ENCODE measurements at places on chromosomes 7 and 10. TPM values are rescaled to one million over a fixed set of nuclear protein-coding genes. Genes with fewer than 3 reads are reported as not detected.

FOXI2 gene
- total RNA-seq: not detected

LANCL2 gene
- total RNA-seq: 20.3 TPM

LIPF gene
- not detected for total RNA-seq

MOGAT3 gene
- total RNA-seq: not detected

GIMAP8 gene
- not detected for total RNA-seq

MYH16 gene
- total RNA-seq: 0.09 TPM

STEAP2 gene
- total RNA-seq: 7.8 TPM

TPK1 gene
- 37.9 TPM for total RNA-seq

SUN3 gene
- total RNA-seq: not detected

MSMB gene
- not detected for total RNA-seq

HABP2 gene
- total RNA-seq: 0.72 TPM

GPC2 gene
- total RNA-seq: 1.4 TPM

SYT15 gene
- total RNA-seq: not detected

CWF19L1 gene
- 28.5 TPM for total RNA-seq

ITGB1 gene
- total RNA-seq: 953 TPM

TTYH3 gene
- 34.7 TPM for total RNA-seq

LIPJ gene
- total RNA-seq: not detected

OR2A1 gene
- not detected for total RNA-seq

EPHB4 gene
- total RNA-seq: 43.6 TPM

ITPRID1 gene
- not detected for total RNA-seq

CACNB2 gene
- total RNA-seq: not detected

TWIST1 gene
- total RNA-seq: not detected

SPDYE5 gene
- total RNA-seq: not detected

ASNS gene
- total RNA-seq: 26.2 TPM

TMEM209 gene
- total RNA-seq: 4.0 TPM

TAS2R38 gene
- total RNA-seq: not detected

ECHDC3 gene
- total RNA-seq: 36.8 TPM

DPP6 gene
- not detected for total RNA-seq

GSDME gene
- 25.5 TPM for total RNA-seq

GPR141 gene
- not detected for total RNA-seq

SCART1 gene
- not detected for total RNA-seq

RAMP3 gene
- not detected for total RNA-seq

GLCCI1 gene
- total RNA-seq: 1.1 TPM

CXCL12 gene
- total RNA-seq: 0.14 TPM

PPP1R9A gene
- 10.8 TPM for total RNA-seq

EEPD1 gene
- 73.6 TPM for total RNA-seq

C10orf67 gene
- total RNA-seq: 0.14 TPM

TMEM139 gene
- total RNA-seq: 79.0 TPM

IDE gene
- 31.1 TPM for total RNA-seq

CTAGE8 gene
- 1.3 TPM for total RNA-seq

LEP gene
- total RNA-seq: not detected

MYOZ1 gene
- not detected for total RNA-seq

LIPN gene
- not detected for total RNA-seq

MBL2 gene
- 0.17 TPM for total RNA-seq

BICC1 gene
- 91.3 TPM for total RNA-seq

HOXA3 gene
- total RNA-seq: 32.9 TPM

YWHAG gene
- total RNA-seq: 63.4 TPM

CCL26 gene
- not detected for total RNA-seq

ZDHHC4 gene
- total RNA-seq: 103 TPM
